ENCODE measurements at places on chromosomes 5 and 9. TPM values are rescaled to one million over a fixed set of nuclear protein-coding genes. Genes with fewer than 3 reads are reported as not detected.

NDST1 gene
- 55.5 TPM for total RNA-seq

PPP3R2 gene
- not detected for total RNA-seq

SPATA31A3 gene
- total RNA-seq = not detected

GCNT4 gene
- total RNA-seq = 0.16 TPM

PCDHA2 gene
- total RNA-seq = 0.06 TPM

PCDHGB1 gene
- total RNA-seq = 1.7 TPM

PCDHA1 gene
- 0.29 TPM for total RNA-seq

All from A549 treated with Hydrocortisone at 1 μM for 4 hours (cell line).